ENCODE measurements at places on chromosomes 13 and 19. TPM values are rescaled to one million over a fixed set of nuclear protein-coding genes. Genes with fewer than 3 reads are reported as not detected.

DNA sequence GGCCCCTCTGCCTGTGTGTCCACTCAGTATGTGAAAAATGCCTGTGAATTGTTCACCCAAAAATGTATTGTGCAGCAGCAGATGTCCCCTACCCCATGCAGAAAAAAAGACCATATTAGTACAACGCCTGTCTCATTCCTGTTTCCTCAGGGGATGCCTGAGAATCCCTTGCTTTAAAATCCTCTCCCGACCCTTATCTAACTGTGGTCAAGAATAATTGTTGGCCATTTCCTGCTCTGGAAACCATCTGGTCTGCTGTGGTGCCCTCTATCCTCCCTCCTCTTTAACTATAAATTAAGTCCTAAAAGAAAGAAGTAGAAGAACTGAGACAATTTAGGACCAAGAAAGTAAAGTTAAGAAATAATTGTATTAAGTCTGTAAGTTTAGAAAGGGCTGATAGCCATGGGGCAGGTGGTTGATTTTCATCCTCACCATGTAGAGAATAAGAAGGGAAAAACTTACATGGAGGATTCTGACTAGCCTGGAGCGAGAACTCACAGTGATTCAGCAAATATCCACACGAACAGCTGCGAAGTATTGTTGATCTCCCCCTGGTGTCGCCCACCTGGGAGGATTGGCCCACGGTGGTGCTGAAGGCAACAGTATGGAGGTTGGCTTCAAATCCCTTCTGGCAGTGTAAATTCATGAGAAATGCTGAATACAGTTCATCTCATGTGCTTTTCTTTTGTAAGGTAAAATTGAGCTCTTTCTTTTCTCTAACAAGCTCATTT is 85.6 kb downstream of the COL4A2 start:
- no peak overlapping the region for H3K4me3 ChIP-seq
- no peak overlapping the region for H3K27ac ChIP-seq
- H3K27me3 ChIP-seq: no peaks in the 10 kb centered on the region
- H3K36me3 ChIP-seq: no peaks in the 10 kb centered on the region

The OR7D2 gene
- total RNA-seq: not detected

The TICAM1 gene
- total RNA-seq: 2.1 TPM

The ZSCAN5C gene
- total RNA-seq: not detected

DNA sequence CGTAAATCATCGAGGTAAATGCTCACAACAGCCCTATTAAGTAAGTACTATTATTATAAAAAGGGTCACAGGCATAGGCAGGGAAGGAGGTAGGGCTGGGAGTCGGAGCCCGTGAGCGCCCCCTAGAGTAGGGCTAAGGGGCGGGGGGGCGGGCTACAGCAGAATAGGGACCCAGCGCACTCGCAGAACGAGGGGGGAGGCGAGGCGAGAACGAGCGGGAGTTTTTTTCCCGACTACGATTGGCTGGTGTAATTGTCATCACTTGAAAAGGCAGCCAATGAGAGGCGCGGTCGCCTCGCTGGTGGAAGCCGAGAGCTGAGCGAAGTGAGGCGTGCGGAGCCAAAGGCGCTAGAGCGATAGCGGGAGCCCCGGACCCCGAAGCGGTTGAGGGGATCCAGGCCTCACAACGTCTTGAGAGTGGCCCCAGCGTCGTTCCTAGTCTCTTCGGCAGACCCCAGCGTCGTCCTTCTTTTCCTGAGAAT is 24.2 kb downstream of the KEAP1 start:
- H3K36me3 ChIP-seq: no peaks in the 10 kb centered on the region
- H3K27ac ChIP-seq: no peak overlapping the region
- H3K27me3 ChIP-seq: no peaks in the 10 kb centered on the region
- DNase-seq: peak; percentile 65
- no peaks in the 10 kb centered on the region for H3K4me1 ChIP-seq

- H3K36me3 ChIP-seq: peaks cover 7% of the 10 kb centered on the region
- H3K27ac ChIP-seq: no peak overlapping the region
- H3K4me1 ChIP-seq: peaks cover 18% of the 10 kb centered on the region
Measured at GRCh38 chr19:10763828-10764339, 46.0 kb downstream of the DNM2 start.

The SLC25A41 gene
- 1.4 TPM for total RNA-seq

The COX6B2 gene
- not detected for total RNA-seq

- no peaks in the 10 kb centered on the region for H3K36me3 ChIP-seq
- H3K27ac ChIP-seq: no peak overlapping the region
- no peaks in the 10 kb centered on the region for H3K27me3 ChIP-seq
- H3K4me1 ChIP-seq: peaks cover 53% of the 10 kb centered on the region
- H3K4me3 ChIP-seq: no peak overlapping the region
Measured at GRCh38 chr19:29290853-29291252, 77.9 kb upstream of the UQCRFS1 start.

The CACNA1A gene
- total RNA-seq: not detected

GRCh38 chr19:28614634-28615545 is 598.1 kb downstream of the UQCRFS1 start:
- H3K27me3 ChIP-seq: no peaks in the 10 kb centered on the region
- H3K36me3 ChIP-seq: no peaks in the 10 kb centered on the region
- H3K27ac ChIP-seq: no peak overlapping the region
- no peak for DNase-seq

DNA sequence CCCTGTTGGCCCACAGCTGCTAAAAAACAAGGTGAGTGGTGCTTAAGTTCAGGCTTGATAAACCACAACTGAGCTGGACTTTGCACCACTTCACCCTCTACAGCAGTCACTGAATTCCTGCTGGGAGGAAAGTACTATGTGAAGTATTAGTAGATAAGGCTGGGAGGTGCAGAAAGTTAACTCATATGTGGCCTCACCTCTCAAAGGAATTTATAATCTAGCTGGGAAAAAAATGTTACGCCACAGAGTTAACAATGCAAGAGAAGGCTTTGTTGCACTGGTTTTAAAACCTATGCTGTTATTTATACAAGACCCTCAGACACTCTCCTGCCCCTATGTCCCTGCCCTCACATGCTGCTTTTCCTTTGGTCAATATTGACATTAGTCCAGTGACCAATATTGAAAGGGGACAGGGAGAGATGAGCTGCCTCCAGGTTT is 60.9 kb downstream of the LIG4 start:
- no peak overlapping the region for H3K27ac ChIP-seq
- no peak overlapping the region for H3K4me3 ChIP-seq
- H3K36me3 ChIP-seq: no peaks in the 10 kb centered on the region
- no peak for DNase-seq
- H3K27me3 ChIP-seq: no peaks in the 10 kb centered on the region
- no peaks in the 10 kb centered on the region for H3K4me1 ChIP-seq

GRCh38 chr19:14416817-14417231 is 2.3 kb downstream of the DDX39A start:
- peaks cover 21% of the 10 kb centered on the region for H3K36me3 ChIP-seq
- peak; percentile 27 for DNase-seq

DNA sequence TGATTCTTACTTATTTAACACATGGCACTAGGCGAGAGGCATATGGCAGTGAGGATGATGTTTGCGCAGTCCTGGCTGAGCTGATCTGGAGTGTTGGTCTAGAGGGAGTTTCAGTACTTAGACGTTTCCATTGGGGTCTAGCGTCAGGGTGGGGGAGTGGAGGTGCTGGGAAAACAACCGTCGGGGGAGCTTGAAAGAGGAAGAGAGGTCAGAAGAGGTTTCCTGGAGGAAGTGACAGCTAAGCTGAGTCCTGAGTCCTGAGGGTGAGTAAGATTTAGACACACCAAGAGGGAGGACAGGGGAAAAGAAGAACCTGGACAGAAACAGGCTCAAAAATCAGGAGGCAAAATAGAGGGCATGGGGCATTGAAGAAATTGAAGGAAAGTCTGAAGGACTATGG is 81.4 kb downstream of the ALOX5AP start:
- H3K4me3 ChIP-seq: no peak overlapping the region
- H3K4me1 ChIP-seq: no peaks in the 10 kb centered on the region
- H3K27me3 ChIP-seq: no peaks in the 10 kb centered on the region
- no peak overlapping the region for H3K27ac ChIP-seq
- no peak for DNase-seq

DNA sequence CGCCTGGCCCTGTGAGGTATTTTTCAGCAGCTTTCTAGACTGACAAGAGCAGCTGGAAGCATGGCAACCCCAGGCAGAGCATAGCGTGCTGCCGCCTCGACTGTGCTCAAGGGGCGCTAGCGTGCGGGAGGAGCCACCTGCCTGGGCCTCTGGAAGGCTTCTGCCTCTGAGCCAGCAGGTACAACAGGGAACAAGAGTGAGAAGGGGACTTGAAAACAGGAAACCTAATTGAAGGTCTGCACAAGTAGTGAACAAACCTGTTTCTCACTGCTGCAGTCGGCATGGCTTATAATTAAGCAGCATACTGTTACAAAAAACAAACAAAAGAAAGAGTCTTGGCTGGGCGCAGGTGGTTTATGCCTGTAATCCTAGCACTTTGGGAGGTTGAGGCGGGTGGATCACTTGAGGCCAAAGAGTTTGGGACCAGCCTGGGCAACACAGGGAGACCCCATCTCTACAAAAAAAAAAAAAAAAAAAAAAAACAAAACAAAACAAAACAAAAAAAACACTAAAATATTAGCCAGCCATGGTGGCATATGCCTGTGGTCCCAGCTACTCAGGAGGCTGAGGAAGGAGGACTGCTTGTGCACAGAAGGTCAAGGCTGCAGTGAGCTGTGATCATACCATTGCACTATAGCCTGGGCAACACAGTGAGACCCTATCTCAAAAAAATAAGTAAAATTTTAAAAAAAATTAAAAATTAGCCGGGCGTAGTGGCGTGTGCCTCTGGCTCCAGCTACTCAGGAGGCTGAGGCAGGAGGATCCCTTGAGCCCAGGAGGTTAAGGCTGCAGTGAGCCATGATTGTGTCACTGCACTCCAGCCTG is 12.6 kb upstream of the GARRE1 start:
- no peak overlapping the region for H3K27ac ChIP-seq
- no peaks in the 10 kb centered on the region for H3K36me3 ChIP-seq
- H3K27me3 ChIP-seq: no peaks in the 10 kb centered on the region

GRCh38 chr19:48372904-48373303 is 8.7 kb downstream of the SYNGR4 start:
- no peak overlapping the region for H3K27ac ChIP-seq
- no peak for DNase-seq
- H3K4me1 ChIP-seq: no peaks in the 10 kb centered on the region
- H3K36me3 ChIP-seq: no peaks in the 10 kb centered on the region
- no peaks in the 10 kb centered on the region for H3K27me3 ChIP-seq

The PLIN5 gene
- not detected for total RNA-seq

GRCh38 chr19:34313188-34313587 is 51.8 kb upstream of the GPI start:
- DNase-seq: no peak
- peak overlapping the region; percentile 96 for H3K27ac ChIP-seq
- no peaks in the 10 kb centered on the region for H3K27me3 ChIP-seq
- H3K36me3 ChIP-seq: no peaks in the 10 kb centered on the region

DNA sequence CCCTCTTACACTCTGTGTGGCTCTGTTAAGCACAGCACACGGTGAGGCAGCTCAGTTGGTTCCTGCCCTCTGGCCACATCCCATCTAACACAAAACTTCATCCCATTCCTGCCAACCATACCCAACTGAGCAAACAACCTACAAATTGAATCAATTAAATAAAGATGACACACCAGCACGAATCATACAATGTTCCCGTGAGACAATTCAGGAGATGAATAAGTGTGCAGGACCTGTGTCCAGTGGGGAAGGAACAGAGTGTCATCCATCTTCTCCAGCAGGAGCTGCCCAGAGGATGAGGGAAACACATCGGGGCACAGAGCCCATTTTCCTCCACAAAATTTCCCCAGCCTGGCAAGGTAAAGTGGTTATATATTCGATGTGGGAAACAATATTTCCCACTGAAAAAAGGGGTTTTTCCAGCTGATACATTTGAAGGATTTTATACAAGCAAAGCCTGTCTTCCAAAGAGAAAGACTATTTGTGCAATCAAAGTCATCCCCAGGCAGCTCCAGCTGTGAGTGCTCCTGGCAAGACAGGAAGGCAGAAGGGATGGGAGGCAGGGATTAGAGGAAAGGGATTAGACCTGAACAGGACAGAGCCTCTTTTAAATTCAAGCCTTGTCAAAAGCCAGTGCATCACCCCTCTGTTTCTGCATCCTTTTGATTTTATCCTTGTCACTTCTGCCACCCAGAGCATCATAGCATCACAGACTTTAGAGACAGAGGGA is 240.2 kb downstream of the LHFPL6 start:
- H3K4me3 ChIP-seq: no peak overlapping the region
- no peak for DNase-seq
- no peaks in the 10 kb centered on the region for H3K27me3 ChIP-seq
- H3K27ac ChIP-seq: no peak overlapping the region

DNA sequence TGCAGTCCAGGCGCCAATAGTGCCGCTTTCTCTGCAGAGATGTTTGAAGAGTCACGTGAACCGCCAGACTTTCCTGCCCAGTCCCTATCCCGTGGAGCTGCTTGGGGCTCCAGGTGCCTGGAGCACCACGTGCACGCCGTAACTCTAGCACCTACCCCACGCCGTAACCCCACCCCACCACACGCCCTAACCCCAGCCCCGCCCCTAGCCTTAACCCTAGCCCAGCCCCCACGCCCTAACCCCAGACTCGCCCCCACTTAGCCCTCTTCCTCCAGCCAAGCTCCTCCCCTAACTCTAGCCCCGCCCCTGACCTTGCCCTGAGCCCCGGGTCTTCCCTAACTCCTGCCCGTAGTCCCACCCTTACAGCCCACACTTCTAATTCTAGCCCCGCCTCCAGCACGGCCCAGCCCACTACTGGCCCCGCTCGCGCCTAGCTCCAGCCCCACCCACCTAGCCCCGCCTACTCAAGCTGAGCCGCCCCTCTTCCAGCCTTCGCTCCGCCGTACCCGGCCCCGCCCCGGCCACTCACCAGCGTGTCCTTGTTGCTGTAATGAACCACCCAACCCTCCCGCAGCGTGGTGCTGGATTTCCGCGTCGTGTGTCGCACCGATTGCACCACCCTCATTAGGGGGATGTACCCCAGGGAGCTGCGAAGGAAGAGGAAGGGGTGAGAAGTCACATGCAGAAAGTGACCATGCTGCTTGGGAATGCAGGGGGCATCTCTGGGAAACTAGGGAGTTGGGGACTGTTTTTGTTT is 19.5 kb downstream of the PRKD2 start:
- no peak overlapping the region for H3K4me3 ChIP-seq
- peaks cover 48% of the 10 kb centered on the region for H3K36me3 ChIP-seq
- no peaks in the 10 kb centered on the region for H3K27me3 ChIP-seq

DNA sequence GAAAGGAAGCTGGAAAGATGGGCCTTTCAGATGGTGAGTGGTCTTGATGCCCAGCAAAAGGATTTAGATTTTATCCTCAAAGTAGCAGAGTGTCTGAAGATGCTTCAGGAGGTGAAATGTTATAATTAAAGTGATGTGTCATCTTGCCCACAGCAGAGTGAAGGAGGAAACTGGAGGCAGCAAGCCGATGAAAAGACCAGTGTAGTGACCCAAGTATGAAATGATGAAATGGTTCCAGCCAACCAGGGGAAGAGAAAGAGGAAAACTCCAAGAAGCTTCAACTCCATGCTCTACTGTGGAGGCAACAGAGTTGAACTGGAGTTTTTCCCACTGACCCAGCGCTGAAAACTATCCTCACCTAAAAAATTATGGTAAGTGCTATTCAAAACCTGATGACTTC is 66.7 kb downstream of the FOXO1 start:
- H3K27me3 ChIP-seq: no peaks in the 10 kb centered on the region
- no peak for DNase-seq
- peaks cover 99% of the 10 kb centered on the region for H3K4me1 ChIP-seq
- 0 out of 2 replicates have a peak, but pooled peaks cover 2% of the 10 kb centered on the region for H3K36me3 ChIP-seq
